ENCODE measurements at places on chromosomes 16 and 17.

DNA sequence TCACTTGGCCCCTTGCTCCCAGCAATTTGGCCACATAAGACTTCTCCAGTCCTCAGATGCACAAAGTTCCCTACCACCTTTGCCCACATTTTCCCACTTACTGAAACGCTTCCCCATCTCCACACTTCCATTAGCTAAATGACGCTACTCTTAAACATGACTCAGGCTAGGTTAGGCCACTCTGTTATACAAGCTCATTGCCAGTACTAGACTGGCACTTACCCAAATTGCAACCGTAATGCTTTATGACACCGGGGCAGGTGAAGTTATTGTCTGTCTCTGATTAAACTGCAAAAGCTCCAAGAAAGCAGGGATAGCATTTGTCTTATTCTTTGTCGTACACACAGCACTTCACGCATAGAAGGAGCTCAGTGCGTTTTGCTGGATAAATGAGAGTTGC is 29.2 kb downstream of the ASPA start:
- DNase-seq = no peak

DNA sequence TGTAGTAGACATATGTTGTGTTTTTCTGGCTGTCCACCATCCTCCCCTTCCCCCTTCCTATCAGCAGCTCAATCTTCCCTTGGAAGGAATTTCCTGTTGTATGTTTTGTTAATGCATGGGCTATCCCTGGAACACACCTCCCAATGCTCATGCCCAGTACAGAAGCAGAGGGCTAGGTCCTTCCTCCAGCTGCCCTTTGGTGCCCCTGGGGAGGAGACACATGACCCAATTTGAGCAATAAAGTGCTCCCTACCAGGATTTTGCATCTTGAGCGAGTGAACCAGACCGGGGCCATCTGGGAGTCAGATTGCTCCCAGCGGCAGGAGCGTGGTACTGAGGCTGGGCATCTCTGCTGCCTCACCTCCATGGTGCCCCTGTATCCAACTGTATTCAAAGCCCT is 141.5 kb upstream of the MED13 start:
- DNase-seq = no peak

DNA sequence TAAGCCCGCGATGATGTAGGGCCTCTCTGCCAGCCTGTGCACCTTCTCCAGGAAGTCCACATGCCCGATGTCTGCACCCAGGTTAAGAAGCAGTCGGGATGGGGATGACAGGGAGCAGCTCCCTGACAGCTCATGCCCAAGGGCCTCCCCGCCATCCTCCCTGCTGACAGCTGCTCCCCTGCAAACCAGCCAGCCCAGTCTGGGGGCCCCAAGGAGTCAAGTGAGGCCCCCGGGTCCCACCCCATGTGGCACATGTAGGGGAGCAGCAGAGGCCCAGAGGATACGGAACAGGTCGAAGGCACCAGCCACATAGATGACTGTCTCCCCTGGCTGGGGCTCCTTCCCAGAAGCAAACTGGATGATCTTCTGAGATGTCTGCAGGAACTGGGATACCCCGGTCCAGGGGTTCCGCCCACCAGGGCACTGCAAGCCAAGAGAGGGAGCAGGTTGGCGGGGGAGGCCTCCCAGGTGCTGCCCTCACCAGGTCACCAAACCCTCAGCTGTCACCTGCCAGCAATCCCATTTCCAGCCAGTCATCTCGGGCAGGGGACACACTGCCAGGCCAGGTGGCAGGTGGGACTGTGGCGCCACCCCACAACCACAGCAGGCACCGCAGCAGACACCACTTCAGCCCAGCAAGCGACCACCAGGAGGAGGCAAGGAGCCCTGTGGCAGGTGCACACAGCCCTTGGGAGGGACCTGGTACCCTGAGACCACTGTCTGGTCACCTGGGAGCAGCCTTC is 4.6 kb downstream of the PCYT2 start:
- peak; percentile 77 for DNase-seq

- DNase-seq = peak; percentile 89
These were observed 122.4 kb upstream of the NLRP1 start for GRCh38 chr17:5706577-5707210.

DNA sequence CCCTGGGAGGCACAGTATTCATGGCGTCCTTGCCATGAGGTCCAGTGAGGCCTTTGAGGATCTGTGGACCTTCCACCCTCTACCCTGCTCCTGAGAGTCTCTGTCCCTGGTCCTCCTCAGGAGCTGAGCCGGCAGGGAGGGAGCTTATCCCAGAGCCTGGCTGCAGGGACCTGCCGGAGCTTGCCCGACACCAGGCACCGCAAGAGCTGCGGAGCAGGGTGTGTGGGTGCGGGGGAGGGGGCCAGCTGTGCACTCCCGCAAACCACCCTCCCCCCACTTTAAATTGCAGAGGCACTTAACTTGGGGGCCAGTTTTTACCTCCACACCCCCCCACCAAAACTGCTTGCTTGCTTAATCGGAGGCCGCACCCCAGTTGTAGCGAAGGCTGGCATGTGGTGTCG is 609 bp upstream of the ZNF750 start:
- no peak for DNase-seq

GRCh38 chr16:56450275-56450985 is 702 bp downstream of the NUDT21 start:
- DNase-seq = no peak

GRCh38 chr17:28972437-28972836 is 21.1 kb upstream of the PHF12 start:
- DNase-seq = no peak

- no peak for DNase-seq
These were observed 9.0 kb downstream of the CBFA2T3 start for GRCh38 chr16:88967830-88968588.

DNA sequence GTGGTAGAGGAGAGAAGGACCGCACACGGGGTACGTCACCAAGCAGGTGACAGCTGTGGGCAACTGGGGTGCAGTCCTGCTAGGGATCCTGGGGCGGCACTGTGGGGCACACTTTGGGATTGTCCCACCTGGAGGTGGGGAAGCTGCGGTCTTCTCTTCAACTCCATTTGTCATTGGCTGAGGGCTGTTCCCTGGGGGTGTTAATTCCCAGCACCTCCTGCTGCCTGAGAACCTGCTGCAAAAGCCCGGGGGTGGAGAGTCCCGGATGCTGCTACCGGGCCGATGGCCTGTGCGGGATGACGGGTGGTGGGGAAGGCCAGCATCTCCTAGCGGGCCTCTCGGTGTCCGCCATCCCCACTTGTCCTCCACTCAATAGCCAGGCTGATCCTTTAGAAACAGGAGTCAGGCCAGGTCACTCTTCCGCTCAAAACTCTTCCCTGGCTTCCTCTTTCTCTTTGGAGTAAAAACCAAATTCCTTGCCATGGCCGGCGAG is 100.2 kb downstream of the CYLD start:
- DNase-seq = peak; percentile 25

- DNase-seq = no peak
These were observed 17.1 kb downstream of the SPG7 start for GRCh38 chr16:89525146-89525913.

- no peak for DNase-seq
These were observed 20.6 kb upstream of the PRKAR1A start for GRCh38 chr17:68491381-68492231.
